Fibroblast of villous mesenchyme (primary cell): ENCODE measurements at places on chromosomes 3 and 15. TPM values are rescaled to one million over a fixed set of nuclear protein-coding genes. Genes with fewer than 3 reads are reported as not detected.
A peak's percentile ranks its signal among the peaks of the same experiment; 100 is the strongest.

Gene FANCD2OS
- not detected in 2 replicates for total RNA-seq

GRCh38 chr15:76239786-76240185 is 71.5 kb downstream of the ETFA start:
- no peak for DNase-seq

GRCh38 chr3:8768364-8769087 is 887 bp downstream of the OXTR start:
- DNase-seq, result peak; percentile 31

DNA sequence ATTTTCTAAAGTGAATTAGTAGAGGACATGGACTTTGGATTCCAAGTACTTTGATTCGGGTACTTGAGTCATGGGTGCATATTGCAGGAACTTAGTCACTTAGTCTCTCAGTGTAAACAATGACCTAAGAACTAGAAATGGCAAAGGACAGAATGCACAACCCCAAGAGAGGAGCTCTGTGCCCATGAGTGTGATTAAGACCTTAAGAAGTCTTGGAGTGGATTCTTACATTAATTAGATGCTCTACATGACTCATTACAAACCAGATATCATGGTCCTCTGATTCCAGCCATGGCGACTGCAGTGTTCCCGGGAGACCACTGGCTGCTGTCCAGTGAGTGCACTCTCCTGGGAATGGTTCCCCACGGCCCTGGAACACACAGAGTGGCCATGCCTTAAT is 251.5 kb downstream of the GABRG3 start:
- DNase-seq, result peak; percentile 1

- DNase-seq, result no peak
These were observed 588.8 kb upstream of the ADAMTS9 start for GRCh38 chr3:65276551-65276950.
